ENCODE measurements at places on chromosomes 12 and 14.

DNA sequence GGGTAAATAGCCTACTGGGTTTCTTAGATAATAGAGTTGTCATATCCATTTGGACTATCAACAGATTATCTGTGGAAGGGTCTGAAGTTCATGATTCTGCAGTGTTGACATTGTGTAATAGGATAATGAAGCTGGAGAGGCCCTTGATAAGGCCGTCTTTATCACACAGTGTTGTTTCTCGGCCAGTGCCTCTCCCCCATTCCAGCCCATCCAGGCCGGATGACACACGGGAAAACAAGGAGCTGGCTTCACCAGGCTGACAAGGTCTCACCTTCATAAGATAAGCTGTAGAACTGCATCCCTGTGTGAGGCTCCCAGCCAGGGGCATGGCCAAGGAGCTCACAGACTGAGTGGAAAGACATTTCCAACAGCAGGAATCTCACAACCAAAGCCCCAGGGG lies 8.7 kb upstream of the EML1 start:
- no peak for DNase-seq

GRCh38 chr12:69238589-69239351 lies 599 bp upstream of the CPSF6 start:
- DNase-seq = no peak

DNA sequence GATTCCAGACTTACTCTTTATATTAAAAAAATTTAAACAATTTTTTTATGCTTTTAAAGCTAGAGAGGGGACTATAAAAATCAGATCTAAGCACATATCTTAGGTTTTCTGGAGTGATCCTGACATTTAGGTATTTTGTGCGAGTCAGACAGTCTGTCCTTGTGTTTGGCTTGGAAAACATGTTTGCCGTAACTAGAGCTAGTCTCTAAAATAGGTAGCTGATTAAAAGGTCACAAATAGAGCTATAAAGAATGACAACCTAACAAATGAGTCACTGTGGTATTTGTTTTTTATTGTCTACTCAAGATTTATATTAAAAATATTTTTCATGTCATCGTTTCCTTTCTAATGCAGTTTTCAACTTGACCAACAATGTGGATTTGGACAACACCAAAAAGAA lies 73.4 kb downstream of the MNAT1 start:
- DNase-seq = no peak

DNA sequence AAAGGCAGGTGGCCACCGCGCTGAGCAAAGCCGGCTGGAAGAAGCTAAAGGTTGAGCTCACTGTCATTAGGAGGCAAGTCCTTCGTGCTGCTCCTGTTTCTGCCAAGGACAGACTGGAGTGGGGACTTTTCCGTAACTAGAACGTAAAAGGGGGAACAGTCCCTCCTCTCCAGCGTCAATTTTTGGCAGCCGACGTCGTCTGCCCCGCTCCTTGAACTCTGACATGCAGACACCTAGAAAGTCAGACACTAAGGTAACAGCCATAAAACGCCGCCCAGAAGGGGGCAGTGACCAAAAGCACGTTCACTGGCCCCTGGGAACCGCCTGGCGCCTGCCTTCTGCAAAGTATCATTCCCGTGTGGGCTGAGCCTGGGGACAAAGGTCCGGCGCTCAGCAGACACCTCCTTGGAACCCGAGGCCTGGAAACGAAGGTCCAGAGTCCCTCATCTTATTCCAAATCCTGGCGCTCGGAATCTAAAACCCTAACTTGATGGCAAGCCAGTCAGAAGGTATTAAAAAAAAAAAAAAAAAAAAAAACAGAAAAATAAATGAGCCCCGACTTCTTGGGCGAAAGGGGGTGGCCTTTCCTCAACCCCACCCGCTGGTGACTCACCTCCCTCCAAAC lies 1.1 kb upstream of the LRP1 start:
- DNase-seq = no peak

- no peak for DNase-seq
These were observed 213.7 kb upstream of the SYT10 start for GRCh38 chr12:33653362-33653761.

- no peak for DNase-seq
These were observed 34.3 kb upstream of the SLC38A1 start for GRCh38 chr12:46303039-46303666.

DNA sequence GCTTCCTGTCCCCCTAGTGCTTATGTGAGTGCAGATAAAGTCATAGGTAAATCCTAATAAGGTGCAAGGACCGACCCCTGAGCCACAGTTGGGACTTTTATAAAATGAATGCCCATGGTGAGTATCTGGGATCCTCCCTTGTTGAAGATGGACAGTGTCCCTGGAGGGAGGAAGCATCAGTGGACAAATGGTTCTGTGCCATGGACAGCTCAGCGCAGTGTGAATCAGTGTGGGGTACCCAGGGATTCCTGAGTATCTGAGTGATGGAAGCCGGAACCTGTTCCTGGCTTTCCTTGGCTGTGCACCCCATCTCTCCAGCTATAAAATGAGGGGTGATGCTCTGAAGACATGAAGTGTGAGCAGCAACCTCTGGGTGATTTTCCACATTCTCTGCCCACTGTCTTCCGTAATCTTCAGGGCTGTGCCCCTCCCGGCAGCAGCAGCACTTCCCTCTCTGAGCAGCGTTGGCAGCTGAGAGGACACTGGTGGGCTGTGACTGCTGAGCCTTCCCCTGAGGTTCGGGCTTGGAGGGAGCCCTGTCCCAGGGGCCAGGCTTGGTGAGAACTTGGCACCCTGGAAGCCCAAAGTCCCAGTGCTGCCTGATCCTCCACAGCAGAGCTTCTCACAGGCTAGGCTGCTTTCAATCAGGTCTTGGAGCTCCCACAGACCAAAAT lies 25.0 kb downstream of the VCPKMT start:
- DNase-seq = no peak

DNA sequence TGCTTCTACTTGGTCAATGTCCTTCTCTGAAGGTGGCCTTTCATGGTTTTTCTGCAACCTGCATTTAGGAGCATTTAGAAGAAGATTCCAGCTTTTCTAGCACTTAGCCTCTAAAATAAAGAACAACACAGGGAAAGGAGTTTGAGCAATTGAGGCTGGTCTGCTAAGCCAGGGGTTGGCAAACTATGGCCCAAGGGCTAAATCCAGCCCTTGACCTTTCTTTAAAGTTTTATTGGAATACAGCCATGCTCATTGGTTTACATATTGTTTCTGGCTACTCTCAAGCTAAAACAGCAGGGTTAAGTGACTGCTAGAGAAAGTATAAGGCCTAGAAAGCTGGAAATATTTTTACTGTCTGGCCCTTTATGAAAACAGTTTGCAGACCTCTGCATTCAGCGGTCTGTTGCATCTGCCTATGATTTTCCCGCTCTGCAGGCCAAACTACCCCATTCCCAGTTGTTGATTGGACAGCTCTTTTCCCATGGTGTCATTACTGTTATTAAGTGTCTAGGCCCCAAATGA lies 39.3 kb downstream of the SPRING1 start:
- DNase-seq = no peak

DNA sequence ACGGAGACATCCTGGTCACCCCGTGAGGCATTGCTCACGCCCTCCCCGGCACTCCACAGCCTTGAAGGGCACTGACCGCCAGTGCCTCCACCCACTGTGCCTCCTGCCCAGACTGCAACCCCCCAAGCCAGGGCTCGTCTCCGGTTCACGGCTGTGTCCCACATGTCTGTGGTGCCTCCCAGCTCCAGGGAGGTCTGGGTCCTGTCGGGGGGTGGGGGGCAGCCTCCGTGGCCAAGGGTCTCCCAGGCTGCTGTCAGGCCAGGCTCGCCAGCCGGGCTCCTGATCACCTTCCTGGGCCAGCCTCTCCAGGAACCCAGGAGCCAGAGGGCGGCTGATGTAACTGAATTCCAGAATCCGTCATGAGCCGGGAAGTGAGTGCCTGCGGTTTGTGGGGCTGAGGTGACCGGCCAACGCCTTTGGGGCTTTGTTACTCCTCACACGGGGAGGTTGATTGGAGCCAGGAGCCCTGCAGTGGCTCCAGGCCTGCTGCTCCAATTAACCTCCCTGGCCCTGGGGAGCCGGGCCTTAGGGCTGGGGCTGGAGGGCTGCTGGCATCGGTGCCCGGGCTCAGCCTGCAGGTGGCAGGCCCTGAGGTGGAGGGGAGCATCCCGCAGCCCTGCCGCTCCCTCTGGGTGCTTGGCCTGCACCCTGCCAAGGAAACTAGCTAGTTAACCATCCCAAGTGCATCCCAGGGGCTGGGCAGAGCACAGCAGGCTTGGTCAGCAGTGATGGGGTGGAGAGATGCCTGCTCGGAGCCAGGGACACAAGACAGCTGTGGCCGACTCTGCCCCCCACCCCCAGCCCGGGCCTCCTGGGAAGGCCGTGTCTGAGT lies 36.4 kb upstream of the FBRSL1 start:
- peak; percentile 37 for DNase-seq

GRCh38 chr14:55701638-55702037 lies 121.6 kb downstream of the KTN1 start:
- DNase-seq = peak; percentile 43

DNA sequence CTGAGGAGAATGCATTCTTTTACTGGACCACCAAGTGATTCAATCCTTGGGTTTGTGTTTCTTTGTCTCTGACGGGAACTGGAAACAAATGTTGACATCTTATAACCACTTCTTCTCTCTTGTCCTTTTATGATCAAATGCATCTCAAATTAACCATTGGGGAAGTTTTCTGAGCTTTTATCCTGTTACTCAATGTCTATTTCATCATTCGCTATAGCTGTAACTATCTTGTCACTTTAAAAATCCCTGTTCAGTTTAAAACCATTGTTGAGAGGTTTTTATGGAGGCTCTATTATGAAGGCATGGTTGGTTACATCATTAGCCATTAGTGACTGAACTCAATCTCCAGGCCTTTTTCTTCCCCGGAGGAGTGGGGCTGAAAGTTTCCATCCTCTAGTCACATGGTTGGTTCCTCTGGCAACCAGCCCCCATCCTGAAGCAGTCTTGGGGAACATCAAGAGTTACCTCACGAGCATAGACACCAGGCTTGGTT lies 2.7 kb upstream of the CLEC6A start:
- no peak for DNase-seq

DNA sequence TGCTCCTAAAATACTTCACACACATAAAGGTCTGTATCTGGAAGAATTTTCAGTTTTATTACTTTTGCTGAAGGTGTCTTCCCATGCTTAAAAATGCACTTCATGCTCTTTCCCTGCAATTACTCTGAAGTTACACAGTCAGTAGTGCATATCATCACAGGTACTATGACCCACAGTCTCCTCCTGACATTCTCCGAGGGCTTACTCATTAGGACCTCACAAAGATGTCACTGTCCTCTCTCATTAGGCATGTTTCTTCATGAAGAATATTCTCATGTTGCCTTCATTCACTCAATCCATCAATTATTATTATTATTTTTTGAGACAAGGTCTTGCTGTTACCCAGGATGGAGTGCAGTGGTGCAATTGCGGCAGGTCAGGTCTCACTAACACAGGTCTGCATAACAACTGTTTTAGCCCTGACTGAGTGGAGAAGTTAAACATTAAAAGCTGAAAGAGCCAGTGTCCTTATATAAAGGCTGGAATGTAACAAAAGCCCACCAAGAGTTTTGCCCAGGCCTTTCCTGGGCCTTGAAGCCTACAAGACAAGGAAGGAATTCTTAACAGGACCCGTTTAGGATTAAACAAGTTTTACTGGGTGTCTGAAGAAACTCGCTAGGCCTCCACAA lies 119.5 kb upstream of the WSCD2 start:
- DNase-seq = no peak

DNA sequence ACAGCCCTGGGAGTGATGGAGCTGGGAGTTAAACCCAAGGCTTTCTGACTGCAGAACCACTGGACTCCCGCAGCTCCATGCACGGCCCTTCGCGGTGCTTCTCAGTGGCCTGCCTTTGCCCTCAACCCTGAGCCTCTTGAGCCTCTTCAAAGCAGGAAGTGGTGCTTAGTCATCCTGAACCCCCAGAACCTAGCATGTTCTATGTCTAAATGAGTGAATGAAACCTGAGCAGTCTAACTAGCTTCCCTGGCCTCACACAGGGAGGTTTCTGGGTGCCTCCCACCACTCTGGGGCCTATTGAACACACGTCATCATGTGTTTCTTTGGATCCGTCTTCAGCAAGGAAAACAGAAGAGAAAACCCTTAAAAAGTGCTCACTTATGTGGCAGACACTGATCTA lies 117.9 kb upstream of the SFSWAP start:
- DNase-seq = no peak

- no peak for DNase-seq
These were observed 232.2 kb downstream of the NUAK1 start for GRCh38 chr12:105906561-105906960.

- no peak for DNase-seq
These were observed 315.5 kb downstream of the SNAPC1 start for GRCh38 chr14:62077676-62078261.

- no peak for DNase-seq
These were observed at the start of gene TRPV4 for GRCh38 chr12:109833307-109834189. TSS of gene TRPV4 (minus strand) at chr12:109833398. CDS start at chr12:109814796, 18,602 bp downstream.

DNA sequence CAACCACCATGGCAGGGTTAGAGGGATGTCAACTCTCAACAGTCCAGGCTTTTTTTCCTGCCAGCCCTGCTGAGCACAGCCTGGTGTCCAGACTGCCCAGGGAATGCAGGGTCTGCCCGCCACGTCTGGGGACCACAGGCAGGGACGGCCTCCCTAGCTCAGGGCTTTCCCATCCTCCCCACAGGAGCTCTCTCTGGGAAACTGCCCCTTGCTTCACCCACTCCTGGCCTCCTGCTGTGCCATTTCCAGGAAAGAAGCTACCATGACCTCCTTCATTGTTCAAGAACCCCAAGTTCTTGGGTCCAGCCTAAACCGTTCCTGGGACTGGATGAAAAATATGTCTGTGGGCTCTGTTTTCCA lies 4.8 kb downstream of the SCNN1A start:
- DNase-seq = no peak

DNA sequence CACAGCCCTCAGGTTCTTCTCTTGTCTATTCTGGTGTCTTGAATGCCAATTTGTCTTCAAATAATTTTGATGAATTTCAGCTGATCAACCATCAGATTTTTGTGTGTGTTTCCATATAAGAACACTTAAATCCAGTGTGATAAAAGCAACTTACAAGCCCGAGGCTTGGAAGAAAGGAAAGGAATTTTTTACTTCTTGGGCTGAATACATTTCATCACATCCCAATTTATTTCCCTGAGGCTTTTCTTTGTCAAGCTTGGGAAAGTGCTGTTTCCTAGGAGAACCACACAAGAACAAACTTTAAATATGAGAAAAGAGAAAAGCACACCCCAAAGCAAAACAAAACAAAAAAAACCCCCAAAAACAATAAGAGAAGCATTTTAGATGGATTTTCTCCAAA lies 26.6 kb downstream of the GPRC5D start:
- no peak for DNase-seq

DNA sequence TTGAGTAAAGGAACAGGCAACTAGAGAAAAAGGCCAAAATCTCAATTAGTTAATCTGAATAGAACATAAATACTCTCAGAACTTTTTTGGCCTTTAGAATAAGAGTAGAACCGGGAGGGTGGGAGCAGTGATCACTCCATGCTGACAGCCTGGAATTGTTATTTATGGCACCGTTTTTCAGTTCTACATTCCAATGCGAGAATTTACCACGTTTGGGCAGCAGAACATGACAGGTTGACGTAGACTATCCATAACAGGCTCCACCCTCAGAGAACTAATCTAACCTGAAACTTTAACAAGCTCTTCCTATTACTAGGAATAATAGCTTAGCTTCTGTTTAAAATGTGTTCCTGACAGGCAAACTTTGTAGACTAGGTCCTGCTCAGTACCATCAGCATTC lies 379.1 kb downstream of the SEC23A start:
- DNase-seq = no peak

Data from non-pigmented ciliary epithelial cell (primary cell).